Heart left ventricle (tissue), 16 donors: ENCODE measurements at places on chromosomes 12 and 14. TPM values are rescaled to one million over a fixed set of nuclear protein-coding genes. Genes with fewer than 3 reads are reported as not detected.

DNA sequence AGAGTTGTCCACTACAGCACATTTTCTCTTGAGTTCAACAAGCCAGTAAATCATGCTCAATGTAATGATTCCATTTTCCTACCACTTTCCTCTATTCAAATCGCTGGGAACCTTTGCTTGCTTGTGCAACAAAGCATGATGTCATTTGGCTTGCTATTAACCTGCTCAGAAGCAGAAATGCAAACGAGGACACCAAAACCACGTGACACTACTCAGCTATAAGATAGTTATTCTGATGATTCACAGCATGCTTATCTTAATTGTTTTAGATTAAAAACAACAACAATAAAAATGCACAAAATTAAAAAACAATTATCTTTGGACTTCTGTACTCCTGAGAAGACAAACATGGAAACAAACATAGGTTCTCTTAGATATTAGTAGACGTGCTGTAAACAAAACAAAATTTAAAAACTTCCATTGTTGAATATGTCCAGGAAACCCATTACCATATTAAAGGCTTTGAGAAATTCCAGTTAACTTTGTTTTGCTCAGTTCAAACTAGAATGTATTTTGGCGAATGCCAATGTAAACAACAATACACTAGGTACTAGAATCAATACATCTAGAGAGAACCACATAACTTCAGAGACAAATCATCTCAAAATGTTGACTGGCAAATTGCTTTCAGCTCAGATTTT is 77.5 kb upstream of the KRAS start:
- no peak overlapping the region for H3K27ac ChIP-seq
- no peaks in the 10 kb centered on the region for H3K4me1 ChIP-seq
- H3K27me3 ChIP-seq: no peaks in the 10 kb centered on the region
- no peak overlapping the region for H3K4me3 ChIP-seq
- no peaks in the 10 kb centered on the region for H3K36me3 ChIP-seq

Gene GPR68
- total RNA-seq: not detected

GRCh38 chr14:62064751-62065323 is 302.6 kb downstream of the SNAPC1 start:
- no peaks in the 10 kb centered on the region for H3K27me3 ChIP-seq
- H3K27ac ChIP-seq: no peak overlapping the region
- H3K36me3 ChIP-seq: no peaks in the 10 kb centered on the region
- no peaks in the 10 kb centered on the region for H3K4me1 ChIP-seq

Gene NID2
- 40.6 TPM for total RNA-seq

Gene GSC
- total RNA-seq: not detected

DNA sequence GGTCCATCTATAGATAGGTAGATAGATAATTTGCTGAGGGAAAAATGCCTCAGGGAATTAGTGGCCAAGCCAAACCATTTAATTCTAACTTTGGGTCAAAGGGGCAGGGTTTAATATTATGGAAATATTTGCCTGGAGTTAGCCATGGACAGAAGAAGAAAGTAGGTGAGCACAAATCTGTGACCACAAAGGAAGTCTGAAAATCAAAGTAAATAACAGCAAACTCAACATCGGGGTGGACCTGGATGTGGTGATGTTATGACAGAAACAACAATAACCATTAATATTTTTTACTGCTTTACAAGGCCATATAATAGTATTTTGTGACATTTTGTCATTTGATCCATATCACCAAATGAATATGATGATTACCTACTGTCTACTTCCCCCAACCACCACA is 578.0 kb upstream of the MGAT4C start:
- no peak for DNase-seq
- H3K36me3 ChIP-seq: no peaks in the 10 kb centered on the region
- no peaks in the 10 kb centered on the region for H3K4me1 ChIP-seq
- H3K4me3 ChIP-seq: no peak overlapping the region

DNA sequence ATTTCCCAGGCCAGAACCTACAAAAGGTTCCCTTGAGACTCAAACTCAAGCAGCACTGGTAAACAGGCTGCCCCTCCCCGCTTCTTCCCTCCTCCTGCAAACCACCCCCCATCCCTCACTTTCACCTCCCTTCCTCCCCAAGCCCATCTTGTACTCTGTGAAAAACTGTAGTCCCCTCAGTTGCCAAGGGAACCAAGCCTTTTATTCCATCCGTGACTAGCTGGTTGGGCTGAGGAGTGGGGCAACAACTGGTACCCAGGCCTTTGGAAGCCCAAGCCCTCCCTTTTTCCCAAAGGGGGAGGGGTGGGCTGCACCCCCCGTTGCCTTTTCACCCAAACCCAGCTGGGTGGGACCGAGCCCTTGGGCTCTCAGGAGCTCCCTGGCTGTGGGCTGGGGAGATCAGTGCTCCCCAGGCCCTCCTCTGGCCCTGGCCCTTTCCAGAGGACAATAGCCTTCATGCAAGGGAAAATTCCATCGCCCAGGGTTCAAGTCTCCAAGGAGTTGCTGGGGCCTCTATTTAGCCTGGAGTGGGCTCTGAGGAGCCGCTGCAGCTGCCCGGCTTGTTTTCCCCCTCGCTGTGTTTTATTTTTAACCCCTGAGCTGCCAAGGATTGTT is 61.9 kb downstream of the ZFP36L1 start:
- no peaks in the 10 kb centered on the region for H3K4me1 ChIP-seq
- no peak for DNase-seq
- H3K4me3 ChIP-seq: no peak overlapping the region
- H3K36me3 ChIP-seq: no peaks in the 10 kb centered on the region
- H3K27me3 ChIP-seq: no peaks in the 10 kb centered on the region

DNA sequence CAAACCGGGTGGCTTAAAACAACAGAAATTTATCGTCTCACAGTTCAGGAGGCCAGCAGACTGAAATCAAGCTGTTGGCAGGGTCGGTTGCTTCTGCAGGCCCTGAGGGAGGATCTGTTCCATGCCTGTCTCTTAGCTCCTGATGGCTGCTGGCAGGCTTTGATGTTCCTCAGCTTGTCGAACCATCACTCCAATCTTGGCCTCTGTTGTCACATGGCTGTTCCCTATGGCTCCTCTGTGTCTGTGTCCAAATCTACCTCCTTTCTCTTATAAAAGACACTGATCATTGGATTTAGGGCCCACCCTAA is 14.0 kb downstream of the NFATC4 start:
- no peak for DNase-seq
- H3K4me1 ChIP-seq: peaks cover 5% of the 10 kb centered on the region
- no peaks in the 10 kb centered on the region for H3K36me3 ChIP-seq
- no peaks in the 10 kb centered on the region for H3K27me3 ChIP-seq
